CD4-positive, alpha-beta T cell (primary cell): ENCODE measurements at places on chromosomes 2 and 18. TPM values are rescaled to one million over a fixed set of nuclear protein-coding genes. Genes with fewer than 3 reads are reported as not detected.

The MSH2 gene
- 7.1 TPM for total RNA-seq

The STEAP3 gene
- not detected for total RNA-seq

The PROC gene
- total RNA-seq = not detected

The GCA gene
- total RNA-seq = 5.0 TPM

The HOXD9 gene
- not detected for total RNA-seq

The PRPF40A gene
- total RNA-seq = 148 TPM

The IL1RN gene
- 0.58 TPM for total RNA-seq
